Gastrocnemius medialis (tissue), 4 donors: ENCODE measurements at places on chromosomes 2 and 18. TPM values are rescaled to one million over a fixed set of nuclear protein-coding genes. Genes with fewer than 3 reads are reported as not detected.

DNA sequence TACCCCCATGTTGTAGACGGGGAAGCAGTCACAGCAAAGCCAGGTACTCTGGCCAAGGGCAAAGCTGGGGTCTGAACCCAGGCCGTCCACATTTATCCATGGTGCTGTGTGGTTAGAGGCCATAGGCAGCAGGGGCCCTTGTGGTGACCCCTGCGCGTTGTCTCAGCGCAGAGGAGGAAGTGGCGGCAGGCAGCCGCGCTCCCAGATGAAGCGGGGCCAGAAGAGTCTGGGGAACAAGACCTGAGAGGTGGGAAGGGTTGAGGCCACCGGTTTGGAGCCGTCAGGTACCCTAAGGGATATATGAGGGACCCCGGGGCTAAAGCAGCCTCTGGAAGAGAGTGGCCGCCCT, 770 bp downstream of the ZNF396 start:
- no peak for DNase-seq

GRCh38 chr2:66442516-66443185, 7.7 kb downstream of the MEIS1 start:
- no peak for DNase-seq

DNA sequence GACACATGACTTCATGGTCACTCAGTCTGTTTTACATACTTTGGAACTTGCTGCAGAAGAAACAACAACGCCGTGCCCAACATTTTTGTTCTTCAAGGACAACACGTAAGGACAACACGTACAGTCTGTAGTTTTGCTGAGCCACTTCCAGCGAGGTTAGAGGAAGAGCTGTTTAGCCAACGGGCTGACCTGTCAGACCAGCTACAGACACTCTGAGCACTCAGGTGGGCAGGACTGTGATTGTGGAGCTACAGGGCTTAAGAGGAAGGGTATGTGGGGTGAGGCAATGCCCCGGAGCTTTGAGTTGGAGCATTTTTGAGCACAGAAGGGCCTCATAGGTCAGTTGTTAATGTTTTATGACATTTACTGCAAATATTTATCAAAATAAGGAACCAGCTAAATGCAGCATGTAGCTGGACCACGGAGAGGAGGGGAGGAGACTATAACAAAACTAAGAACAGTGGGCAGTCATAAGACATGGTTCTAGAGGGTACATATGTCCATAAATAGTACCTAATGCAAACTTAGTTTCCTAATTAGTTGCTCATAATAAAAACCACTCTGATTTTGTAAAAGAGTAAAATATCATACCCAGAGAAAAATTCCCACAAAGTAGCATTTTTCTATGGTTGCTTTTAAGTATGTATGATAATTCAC, 26.3 kb upstream of the NPC1 start:
- no peak for DNase-seq

DNA sequence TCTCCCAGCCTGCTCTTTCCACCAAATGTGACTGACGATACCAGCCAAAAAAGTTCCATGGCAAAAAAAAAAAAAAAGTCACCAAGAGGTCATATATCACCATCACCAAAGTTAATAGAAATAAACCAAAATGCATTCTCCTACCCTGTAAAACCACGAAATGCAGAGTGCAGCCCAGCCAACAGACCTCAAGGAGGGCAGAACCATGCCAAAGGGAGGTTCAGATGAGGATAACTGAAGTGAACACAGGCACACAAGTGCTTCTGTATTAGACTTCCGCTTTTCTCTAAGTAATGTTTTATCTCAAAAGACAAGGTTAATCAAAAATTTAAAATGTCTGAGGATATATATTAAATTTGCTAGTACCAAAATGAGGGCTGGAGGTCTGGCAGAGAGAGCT, 5.5 kb downstream of the SERPINE2 start:
- no peak for DNase-seq

The CCDC150 gene
- total RNA-seq = 0.83 TPM

The STAT4 gene
- total RNA-seq = 0.31 TPM

The FIGN gene
- total RNA-seq = 3.1 TPM

The HOXD3 gene
- total RNA-seq = 0.36 TPM
